ENCODE measurements at places on chromosomes 5 and 9. TPM values are rescaled to one million over a fixed set of nuclear protein-coding genes. Genes with fewer than 3 reads are reported as not detected.

GRCh38 chr5:8752595-8752994 lies 793.3 kb downstream of the SEMA5A start:
- DNase-seq = no peak
- no peaks in the 10 kb centered on the region for H3K36me3 ChIP-seq
- H3K4me1 ChIP-seq = no peaks in the 10 kb centered on the region
- H3K27ac ChIP-seq = no peak overlapping the region
- H3K4me3 ChIP-seq = no peak overlapping the region
- H3K27me3 ChIP-seq = no peaks in the 10 kb centered on the region

- DNase-seq = no peak
- no peaks in the 10 kb centered on the region for H3K27me3 ChIP-seq
- no peak overlapping the region for H3K27ac ChIP-seq
- no peaks in the 10 kb centered on the region for H3K4me1 ChIP-seq
- H3K36me3 ChIP-seq = no peaks in the 10 kb centered on the region
Observed at GRCh38 chr5:39395521-39395920, 29.3 kb downstream of the DAB2 start.

GRCh38 chr9:136881691-136882108 lies 4.6 kb upstream of the TRAF2 start:
- H3K4me1 ChIP-seq = peaks cover 34% of the 10 kb centered on the region
- peak overlapping the region; percentile 95 for H3K27ac ChIP-seq
- peaks cover 6% of the 10 kb centered on the region for H3K36me3 ChIP-seq
- DNase-seq = peak; percentile 86
- peak overlapping the region; percentile 76 for H3K4me3 ChIP-seq

DNA sequence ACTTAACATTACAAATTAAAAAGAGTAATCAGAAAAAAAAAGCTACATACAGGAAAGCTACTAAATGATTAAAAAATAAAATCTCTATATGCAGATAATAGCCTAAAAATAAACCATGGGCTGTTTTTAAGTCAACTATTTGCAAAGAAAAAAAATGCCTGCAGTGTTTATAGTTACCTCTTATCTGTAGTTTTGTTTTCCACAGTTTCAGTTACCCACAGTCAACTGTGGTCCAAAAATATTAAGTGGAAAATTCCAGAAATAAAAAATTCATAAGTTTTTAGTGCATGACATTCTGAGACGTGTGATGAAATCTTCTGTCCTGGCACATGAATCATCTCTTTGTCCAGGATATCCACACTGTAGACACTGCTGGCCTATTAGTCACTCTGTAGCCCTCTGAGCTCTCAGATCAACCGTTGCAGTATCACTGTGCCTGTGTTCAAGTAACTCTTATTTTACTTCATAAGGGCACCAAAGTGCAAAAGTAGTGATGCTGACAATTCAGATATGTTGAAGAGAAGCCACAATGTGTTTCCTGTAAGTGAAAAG lies 59.2 kb downstream of the PRELID2 start:
- DNase-seq = no peak
- no peak overlapping the region for H3K4me3 ChIP-seq
- H3K27me3 ChIP-seq = no peaks in the 10 kb centered on the region

Gene TOR2A
- total RNA-seq = 16.2 TPM

DNA sequence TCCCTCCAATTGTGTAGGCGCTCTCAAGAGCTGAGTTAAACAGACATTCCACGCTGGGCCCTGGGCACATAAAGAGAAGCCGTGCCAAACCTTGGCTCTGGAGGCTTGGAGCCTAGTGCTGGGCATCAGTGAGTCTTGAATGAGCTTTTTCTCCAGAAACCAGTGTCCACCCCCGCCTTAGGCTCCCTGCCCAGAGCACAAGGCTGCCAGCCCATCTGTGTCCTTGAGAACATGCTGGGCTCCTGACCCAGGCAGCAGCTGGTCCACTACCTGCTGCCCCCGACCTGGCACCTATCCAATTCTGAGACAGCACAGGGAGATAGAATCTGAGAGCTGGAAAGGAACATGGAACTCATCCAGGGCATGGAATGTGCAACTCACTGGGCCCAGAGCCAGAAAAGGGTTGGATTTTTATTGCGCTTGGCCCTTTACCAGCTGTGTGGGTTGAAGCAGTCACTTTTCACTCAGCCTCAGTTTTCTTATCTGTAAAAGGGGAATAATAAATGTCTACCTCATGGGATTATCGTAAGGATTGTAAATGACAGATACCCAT lies 92.4 kb upstream of the CPLX2 start:
- no peak overlapping the region for H3K27ac ChIP-seq
- no peak overlapping the region for H3K4me3 ChIP-seq
- no peaks in the 10 kb centered on the region for H3K4me1 ChIP-seq

Gene ADRB2
- total RNA-seq = 0.52 TPM
